T-helper 17 cell (primary cell): ENCODE measurements at places on chromosomes 4 and X. TPM values are rescaled to one million over a fixed set of nuclear protein-coding genes. Genes with fewer than 3 reads are reported as not detected.

DNA sequence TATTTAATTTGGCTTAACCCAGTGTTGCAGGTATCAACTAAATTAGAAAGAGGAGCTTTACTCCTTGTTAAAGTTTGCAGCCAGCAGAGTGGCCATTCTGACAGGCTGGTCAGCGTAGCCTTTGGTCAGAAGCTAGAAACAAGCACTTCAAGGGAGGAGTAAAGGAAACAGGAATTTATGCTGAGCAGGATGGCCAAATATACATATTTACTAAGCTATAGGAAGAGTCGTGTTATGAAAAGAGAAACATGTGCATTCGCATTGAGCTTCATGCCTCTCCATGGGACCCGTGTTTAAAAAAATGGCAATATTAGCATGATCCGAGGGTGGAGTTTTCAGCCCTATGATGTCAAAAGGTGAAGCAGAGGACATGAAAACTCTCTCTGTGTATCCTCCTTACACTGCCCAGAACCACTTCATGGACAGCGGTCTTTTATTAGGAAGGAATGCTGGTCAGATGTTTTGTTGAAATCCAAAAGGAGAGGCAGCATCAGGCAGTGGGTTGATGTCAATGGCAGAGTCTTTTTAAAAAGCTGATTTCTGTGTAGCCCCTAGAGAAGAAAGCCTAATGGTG, 71.8 kb upstream of the MAPK10 start:
- DNase-seq: no peak

- no peak for DNase-seq
These were observed 629.6 kb downstream of the TLL1 start for GRCh38 chr4:166502660-166503059.

IGSF1 gene
- not detected for total RNA-seq

MAGEA8 gene
- total RNA-seq: not detected

SRPK3 gene
- not detected for total RNA-seq
